Muscle of back (tissue), 13 donors: ENCODE measurements at places on chromosomes 2 and 18. TPM values are rescaled to one million over a fixed set of nuclear protein-coding genes. Genes with fewer than 3 reads are reported as not detected.

DNA sequence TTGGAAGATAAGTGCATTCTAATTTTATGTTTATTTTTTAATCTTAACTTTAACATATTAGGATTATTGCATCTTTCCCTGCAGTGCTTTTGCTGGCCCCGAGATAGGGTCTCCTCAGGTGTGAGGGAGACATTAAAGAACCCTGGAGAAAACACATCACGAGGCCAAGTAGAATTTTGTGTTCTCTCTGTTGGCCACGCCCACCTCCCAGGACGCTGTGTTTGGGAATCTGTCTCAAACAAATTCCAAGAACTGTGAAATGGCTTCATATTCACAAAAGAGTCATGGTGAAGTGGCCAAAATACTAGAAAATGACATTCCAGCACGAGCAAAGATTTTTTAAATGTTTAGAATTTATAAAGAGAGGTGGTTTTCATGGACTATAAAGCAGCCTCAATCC is 27.3 kb downstream of the RNF144A start:
- DNase-seq = no peak

DNA sequence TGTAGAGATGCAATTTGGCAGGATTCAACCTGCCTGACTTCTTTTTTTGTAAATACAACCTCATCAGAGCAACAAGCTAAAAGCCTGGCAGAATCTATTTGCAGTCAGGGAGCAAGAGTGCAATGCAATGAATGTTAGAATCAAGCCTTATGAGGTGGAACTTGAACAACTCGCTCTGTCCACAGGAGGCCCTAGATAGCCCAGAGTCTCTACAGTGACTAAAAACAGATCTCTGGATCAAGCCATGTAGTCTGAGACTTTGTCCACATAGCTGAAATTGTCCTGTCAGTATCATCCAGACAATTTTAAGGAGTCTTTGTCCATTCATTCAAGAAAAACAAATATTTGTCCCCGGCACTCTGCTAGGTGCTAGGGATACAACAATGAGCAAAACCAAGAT is 32.0 kb upstream of the CDK5R2 start:
- no peak for DNase-seq

GRCh38 chr18:33706391-33706790 is 128.4 kb downstream of the ASXL3 start:
- no peak for DNase-seq

The MLPH gene
- polyA plus RNA-seq = 0.45 TPM

DNA sequence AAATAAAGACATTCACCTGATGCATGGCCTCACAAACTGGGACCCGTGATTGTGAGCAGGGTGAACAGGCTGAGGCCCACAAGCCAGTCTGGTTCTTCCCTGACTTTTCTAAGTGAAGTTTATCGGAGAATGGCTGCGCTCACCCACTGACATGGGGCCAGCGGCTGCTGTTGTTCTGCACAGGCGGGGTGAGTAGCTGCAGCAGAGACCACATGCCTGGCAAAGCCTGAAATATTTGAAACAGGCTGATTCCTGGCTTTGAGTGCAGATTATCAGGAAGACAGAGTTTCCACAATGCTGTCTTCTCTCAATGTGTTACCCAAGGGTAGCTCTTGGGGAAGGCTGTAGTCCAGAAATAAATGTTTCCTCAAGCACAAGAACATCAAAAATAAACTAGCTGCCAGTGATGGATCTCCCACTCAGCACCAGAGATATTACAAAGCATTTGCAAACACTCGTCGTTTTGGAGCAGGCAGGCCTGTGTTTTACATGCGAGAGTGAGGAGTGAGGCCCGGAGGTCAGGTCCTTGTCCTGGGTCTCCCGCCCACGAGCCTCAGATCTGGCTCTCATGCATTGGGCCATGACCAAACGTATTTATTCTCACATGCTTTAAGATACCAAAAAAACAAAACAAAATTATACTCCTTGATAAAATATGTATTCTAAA is 647.1 kb downstream of the GALR1 start:
- no peak for DNase-seq
